Fibroblast of upper back skin (primary cell): ENCODE measurements at places on chromosomes 13 and 19.
A peak's percentile ranks its signal among the peaks of the same experiment; 100 is the strongest.

DNA sequence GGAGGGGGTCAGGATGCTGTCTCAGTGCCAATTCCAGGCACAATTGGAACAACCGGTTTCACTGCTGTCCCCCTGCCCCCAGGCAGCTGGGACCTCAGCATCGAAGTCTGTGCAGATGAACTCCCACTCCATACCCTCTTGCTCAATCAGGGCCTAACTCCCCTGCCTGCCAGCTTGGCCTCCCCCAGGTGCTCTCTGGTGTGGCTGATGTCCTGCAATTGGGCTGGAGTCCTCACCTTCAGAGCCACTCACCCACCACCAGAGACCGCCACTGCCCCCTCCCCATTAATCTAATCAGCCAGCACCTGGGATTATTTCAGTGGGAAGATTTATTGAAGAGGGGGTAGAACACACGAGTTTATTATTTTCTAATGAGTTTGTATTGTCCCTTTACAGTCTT lies 118.8 kb downstream of the MIPEP start:
- DNase-seq = no peak

DNA sequence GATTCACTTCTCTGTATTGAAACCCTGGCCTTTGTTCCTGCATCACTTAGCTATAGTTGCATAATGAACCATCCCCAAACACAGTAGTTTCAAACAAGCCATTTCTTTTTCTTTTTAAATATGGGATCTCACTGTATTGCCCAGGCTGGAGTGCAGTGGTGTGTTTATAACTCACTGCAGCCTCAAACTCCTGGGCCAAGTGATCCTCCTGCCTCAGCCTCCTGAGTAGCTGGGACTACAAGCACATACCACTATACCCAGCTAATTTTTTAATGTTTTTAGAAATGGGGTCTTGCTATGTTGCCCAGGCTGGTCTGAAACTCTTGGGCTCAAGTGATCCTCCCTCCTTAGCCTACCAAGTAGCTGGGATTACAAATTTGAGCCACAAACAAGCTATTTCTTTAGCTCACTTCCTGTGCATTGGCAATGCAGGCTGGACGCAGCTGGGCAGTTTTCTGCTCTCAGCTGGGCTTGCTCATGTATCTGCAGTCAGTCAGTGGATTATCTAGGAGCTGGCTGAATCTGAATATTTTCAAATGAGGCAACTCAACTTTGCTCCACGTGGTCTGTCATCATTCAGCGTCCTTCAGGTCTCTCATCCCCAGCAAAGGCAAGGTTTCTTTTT lies 49.5 kb upstream of the SIN3B start:
- no peak for DNase-seq

DNA sequence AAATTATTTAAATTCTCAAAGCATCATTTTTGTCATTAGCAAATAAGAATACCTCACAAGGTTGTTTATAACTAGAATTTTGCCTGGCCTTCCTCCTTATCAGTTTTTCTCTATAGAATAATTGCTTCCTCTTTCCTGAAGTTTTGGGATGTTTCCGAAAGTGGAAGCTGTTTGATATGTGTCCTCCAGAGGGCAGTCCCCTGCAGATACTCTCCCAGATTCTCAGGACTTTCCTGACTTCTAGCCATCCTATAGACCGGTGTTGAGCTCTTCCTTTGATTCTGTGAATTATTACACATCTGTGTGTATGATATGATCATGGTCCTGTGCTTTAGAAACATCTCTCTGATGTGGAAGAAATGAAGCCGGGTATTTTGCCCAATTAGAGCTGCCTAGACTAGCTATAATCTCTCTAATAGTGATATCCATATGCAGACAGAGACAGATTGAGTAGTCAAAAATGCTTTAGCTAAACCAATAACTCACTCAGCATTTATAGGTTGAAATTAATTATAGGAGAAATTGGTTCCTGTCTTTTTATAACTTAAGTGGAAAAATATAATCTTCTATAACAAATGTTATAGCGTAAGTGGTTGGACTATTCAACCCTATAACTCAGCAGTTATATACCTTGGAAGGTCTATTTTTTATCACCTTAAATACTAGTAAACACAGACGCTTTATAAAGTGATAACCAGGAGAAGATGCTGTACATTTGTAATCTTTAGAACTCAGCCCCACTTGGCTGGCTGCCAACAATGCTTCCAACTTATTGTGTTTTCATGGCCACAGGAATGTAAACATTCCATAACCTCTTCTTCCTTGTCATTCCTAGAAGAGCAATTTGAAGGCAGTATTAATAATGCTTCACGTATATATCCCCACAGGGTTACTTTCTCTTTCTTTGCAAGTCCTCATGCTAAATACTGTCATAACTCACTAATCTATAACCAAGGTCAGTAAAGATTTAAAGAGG lies 201.0 kb upstream of the RXFP2 start:
- DNase-seq = peak; percentile 78

- DNase-seq = no peak
These were observed 2.5 kb upstream of the RPL36 start for GRCh38 chr19:5687360-5688198.

GRCh38 chr13:40943073-40943472 lies 76.0 kb downstream of the ELF1 start:
- no peak for DNase-seq

GRCh38 chr13:47679401-47679800 lies 321.7 kb downstream of the SUCLA2 start:
- peak; percentile 75 for DNase-seq

DNA sequence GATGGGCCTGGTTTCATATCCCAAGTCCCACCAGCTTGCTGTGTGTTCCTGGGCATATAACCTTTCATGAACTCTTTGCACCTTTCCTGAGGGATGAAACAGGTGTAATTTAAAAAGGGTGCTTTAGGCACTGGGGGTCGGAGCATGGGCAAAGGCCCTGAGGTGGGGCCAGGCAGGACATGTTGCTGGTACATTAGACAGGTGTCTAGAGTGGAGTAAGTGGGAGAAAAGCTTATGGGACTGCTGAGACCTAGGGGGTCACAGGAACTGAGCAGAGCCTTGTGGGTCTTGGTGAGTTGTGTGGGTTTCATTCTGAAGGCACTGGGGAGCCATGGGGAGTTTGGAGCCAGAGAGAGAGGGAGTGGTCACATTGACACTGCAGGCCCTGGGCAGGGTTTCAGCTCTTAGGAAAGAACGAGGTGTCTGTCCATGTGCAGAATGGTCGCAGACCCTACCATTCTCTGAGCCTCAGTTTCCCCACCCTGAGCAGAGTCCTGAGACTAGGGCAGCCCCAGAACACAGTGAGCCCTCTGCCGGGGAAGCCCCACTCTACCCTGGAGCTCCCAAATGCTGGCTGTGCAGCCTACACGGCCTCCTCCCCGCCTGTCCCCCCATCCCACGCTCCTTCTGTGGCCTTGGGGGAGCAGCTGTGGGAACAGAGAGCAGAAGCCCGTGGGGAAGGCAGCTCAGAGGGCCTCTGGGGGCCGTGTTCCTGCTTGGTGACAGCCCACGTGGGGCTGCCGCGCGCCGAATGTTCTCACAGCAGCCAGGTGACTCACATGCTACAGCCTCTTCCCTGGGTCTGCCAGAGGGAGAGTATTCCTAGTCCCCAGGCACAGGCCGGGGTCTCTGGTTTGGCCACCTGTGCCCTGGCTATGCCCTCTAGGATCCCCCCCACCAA lies 7.3 kb upstream of the HOMER3 start:
- no peak for DNase-seq

GRCh38 chr13:24922745-24923591 lies 159.0 kb downstream of the RNF17 start:
- DNase-seq = peak; percentile 98

DNA sequence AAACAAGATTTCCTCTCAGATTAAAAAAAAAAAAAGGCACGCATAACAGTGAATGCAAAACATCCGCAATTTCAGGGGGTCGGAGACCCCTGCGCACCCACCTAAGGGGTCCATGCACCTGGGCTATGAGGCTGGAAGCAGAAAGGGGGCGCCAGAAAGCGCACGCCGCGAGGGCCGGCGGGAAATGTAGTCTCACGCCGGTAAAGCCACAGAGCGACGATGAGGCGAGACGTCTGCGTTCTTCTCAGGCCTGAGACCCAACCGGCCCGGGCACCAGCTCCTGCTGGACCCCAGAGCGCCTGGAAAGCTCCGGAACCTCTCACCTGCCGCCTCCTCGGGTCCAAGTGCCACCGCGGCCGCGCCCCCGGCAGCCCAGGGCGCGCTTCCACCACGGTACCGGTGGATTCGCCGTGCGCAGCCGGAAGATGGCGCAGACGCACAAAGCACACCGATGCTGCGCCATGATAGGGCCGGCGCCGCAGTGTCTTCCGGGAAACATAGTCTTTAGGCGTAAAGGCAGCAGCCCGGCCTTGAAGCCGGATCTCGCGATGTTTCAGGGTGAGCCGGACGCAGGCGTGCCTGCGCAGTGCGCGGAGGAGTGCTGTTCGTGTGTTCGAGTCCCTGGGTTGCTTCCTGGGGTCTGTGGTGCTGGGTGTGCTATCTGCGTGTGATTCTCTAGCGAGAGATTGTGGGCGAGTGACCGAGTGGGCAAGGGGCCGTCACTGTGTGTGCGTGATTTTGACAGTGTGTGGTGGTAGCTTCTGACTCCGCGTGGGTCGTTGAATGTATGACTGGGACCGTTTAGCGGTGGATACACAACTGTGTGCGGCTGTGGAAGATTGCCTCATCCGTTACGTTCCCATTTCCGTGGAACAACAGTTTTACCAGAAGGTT lies at the start of gene ZNF582:
ZNF582 (minus strand) TSS at position 416 of the 894 bp plus-strand sequence. CDS start 1,782 bp downstream, outside the sequence.
- peak; percentile 98 for DNase-seq

DNA sequence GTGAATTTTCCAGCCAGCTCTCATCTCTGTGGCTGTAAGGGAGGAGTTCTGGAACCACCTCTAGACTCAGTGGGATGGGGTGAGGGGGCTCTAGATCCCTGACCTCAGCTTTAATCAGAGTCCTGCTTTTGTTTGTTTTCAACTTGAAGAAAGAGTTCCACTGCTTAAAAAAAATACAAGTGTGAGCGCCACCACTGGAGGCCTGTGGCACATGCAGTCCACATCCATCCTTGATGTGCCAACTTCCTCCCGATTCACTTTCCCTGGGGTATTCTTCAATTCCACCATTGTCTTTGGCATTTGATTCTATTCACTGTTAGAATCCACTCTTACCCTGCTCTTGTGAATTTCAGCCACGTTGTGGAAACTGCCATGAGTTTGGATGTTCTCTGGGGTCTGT lies 62.4 kb upstream of the GJB6 start:
- no peak for DNase-seq

DNA sequence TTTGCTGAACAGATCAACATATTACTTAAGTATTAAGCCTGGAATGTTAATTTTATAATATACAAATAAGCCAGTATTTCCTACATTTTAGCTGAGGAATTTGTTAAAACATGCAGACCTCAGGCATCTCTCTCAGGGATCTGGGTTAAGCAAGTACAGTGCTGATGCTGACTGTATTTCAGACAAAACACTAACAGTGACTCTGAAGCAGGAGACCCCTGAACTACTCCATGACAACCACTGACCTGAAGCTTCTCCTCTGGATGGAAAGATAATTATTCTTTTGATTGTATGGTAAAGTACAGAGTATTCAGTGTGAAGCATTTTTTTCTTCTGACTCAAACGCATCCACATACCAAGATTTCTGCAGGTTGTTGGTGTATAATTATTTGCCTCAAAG lies 680.8 kb downstream of the LIG4 start:
- DNase-seq = no peak

DNA sequence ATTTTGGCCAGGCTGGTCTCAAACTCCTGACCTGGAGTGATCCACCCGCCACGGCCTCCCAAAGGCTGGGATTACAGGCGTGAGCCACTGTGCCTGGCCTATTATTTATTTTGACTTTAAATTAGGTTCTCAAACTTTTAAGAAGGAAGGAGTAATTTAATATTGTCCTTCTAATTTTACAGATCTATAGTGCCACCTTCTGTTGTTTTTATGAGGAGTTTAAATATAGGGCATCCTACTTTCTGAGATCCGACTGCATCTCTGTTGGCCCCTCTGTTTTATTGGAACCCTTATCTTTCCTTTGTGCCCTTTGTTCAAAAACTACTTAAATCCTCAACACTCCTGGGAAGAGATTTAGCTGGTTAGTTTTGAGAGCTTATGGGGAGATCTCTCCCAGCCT lies 25.4 kb upstream of the ZMYM5 start:
- DNase-seq = peak; percentile 13

DNA sequence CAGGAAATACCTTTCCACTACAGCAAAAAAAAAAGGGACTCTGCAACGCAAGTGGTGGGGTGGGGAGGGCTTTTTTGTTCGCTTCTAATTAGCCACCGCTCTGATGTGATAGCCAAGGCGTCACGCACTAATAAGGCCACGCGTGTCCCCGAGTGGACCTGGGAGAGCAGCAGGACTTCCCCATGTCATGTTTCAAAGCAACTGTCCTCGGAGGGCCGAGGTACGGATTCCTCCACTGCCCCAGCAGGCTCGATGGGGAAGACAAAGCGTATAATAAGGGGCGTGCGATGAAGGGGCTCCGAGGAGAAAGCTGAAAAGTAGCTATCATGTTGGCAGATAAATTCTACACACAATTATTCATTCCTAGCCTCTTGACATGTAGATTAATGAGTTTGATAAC lies 179.7 kb upstream of the ZNF507 start:
- no peak for DNase-seq

GRCh38 chr19:33482476-33482875 lies 39.1 kb downstream of the PEPD start:
- peak; percentile 70 for DNase-seq

- no peak for DNase-seq
These were observed 121.8 kb upstream of the WASF3 start for GRCh38 chr13:26435646-26436045.

DNA sequence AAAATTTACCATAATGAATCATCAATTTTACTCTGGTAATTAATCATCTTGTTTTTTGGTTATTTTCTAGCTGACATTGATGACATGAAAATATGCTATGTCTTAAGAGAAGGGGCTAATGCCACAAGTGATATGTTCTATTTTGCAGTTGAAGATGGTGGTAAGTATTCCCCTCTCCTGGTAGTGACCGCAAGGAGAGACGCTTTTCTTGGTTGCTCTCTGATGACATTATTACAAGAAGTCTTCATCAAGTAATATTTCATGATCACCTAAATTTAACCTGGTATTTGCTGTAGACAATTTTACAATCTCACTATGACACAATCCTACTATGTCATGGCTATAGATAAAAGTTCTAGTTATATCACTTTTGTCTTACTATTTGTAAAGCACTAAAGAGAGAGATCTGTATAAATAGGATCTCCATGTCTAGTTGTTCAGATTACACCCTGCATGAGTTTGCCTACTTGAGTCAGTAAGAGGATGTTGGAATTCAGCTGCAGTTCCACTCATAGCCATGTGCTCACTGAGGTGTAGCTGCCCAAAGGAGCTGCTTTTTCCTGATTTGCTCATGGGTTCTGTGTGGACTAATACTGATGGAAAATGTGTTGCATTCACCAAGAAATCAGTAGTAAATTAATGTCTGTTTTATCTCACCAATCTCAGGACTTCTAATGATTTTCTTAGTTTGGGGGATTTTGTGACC lies 10.9 kb downstream of the FREM2 start:
- DNase-seq = no peak

DNA sequence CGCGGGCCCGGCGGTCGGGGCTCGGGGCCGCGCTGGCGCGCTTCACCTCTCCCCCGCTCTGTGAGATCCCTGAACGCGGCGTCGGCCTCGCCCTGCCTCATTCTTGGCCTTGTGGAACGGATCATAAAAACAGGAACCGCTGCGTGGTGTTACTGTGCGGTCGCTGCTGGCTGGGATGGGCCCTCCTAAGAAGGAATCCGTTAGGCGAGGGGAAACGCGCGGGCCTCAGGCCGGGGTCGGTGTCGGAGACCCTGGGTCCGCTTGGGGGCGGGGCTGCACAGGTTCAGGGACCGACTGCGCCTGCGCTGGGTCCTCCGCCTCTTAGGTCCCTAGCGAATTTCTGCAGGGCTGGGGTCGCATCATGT lies 381 bp downstream of the CKAP2 start:
- DNase-seq = peak; percentile 58

- DNase-seq = no peak
These were observed 164.6 kb downstream of the TNFSF13B start for GRCh38 chr13:108433976-108434755.

- DNase-seq = no peak
These were observed 9.4 kb downstream of the LTBP4 start for GRCh38 chr19:40610396-40611064.
